ENCODE measurements at places on chromosomes 16 and 17.

GRCh38 chr17:81417049-81417878 is 22.0 kb downstream of the BAHCC1 start:
- no peak for DNase-seq

GRCh38 chr17:74737299-74738050 is 419 bp downstream of the RAB37 start:
- no peak for DNase-seq

DNA sequence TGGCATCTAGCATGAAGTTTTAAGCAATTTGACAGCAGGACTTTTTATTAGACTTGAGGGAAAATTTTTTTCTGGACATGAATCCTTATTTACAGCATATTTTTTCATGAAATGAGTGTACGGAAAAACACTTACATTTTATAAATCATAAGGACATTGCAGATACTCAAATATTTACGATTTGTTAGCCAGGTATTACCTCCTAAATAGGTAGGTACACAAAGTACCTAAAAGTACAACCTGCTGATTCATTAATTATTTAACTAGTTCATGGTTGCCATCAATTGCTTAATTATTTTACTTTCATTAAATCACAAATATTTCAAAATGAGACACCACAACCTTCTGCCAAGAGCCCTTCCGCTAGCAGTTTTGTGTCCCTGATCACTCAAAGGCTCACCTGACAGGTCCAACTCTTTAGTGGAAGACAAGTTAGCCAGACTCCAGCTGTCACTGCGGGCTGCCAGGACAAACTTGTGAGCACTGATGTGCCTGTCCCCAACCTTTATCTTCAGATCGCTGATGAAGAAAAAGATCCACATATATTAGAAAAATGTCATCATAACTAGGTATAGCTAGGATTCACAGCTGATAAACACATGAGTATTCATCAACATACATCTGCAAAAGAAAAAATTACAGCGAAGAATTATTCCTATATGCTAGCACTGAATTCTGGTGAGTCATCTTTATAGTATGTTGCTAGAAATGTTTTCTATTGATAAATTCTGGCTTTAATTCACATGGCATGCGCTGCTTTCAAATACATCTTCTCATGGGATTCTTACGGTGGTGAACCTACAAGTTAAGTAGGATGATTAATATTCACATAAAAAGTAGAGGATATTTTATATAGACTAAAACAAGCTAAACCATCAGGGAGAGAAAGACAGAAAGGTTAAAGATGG is 28.2 kb downstream of the ANKFY1 start:
- DNase-seq, result no peak

GRCh38 chr16:26664086-26664485 is 402.6 kb upstream of the C16orf82 start:
- DNase-seq, result no peak

- no peak for DNase-seq
Measured at GRCh38 chr17:6641247-6641863, 495 bp downstream of the TXNDC17 start.

- no peak for DNase-seq
Measured at GRCh38 chr16:67943619-67944504, at the start of gene LCAT. TSS of gene LCAT (minus strand) at chr16:67944120. CDS start at chr16:67944101, 19 bp downstream.

DNA sequence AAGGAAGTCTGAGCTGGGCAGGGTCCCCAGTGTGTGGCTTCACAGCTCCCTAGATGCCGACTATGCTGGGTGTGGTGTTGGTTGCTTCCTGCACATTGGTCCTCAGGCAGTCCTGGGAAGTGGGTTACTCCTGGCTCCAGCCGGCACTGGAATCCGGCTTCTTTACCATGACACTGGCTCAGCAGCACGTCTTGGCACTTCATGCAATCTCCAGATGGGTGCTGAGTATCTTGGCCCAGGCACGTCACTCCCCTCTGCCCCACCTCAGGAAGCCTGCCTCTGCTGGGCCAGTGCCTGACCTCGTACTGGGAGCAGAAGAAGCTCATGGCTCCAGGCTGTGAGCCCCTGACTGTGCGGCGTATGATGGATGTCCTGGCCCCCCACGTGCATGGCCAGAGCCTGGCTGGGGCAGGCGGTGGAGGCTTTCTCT is 24.5 kb downstream of the FCSK start:
- DNase-seq, result no peak

GRCh38 chr16:21526923-21527807 is 72.2 kb upstream of the METTL9 start:
- no peak for DNase-seq

DNA sequence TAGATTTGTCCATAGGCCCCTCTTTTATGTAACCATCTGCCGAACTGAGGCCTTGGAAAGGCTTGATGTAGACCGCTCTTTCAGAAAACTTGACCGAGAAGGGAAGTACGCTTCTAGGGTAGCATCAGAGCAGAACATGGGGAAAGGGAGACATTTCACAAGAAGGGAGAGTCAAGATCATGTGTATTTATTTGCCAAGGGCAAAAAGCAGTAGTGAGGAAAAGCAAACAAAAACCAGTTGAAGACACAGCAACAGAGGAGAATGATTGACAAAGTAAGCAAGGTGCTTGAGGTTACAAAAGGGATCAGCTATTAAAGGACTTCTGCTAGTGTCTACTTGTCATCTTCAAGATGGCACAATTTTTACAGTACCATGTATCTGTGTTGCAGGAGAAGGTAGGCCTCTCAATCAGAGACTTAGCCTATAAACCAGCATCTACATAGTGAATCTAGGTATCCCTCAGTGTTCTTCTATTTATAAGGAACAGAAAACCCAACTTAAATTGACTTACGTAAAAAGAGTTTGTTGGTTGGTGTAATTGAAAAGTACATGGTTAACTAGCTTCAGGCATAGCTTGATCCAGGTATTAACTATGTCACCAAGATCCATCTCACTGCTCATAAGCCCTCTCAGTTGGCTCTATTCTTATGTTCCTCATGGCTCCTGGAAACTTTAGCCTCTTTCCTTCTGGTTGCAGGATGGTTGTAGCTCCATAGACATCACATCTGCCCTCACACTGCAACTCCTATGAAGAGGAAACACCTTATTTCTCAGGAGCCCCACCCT is 288.4 kb downstream of the IRX3 start:
- no peak for DNase-seq

DNA sequence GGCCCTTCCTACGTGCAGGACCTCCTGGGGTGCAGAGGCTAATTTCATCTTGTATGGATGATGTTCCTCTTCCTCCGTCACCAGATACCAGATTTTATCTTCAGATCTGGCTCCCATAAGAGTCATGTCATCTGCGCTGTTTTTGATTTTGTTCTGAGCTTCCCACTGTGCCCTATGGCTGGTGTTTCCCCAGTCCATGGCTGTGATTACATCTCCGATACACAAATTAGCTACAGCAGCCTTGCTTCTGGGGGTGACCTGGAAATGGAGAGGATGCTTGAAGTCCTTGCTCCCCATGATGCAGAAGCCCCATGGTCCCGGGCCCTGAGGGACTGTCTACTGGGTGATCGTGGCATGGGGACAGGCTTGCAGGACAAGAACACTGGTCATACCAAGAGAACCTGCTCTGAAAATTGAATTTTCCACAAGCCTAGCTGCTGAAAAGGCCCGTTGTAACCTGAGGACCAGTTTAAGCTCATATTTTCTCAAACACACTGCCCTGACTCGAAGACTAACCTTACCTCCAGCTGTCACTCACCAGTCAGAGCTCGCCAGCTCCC is 69.0 kb downstream of the KCNJ12 start:
- no peak for DNase-seq

- DNase-seq, result no peak
Measured at GRCh38 chr16:77977339-77977738, 45.0 kb upstream of the CLEC3A start.

GRCh38 chr17:55283256-55283965 is 18.7 kb downstream of the HLF start:
- no peak for DNase-seq

DNA sequence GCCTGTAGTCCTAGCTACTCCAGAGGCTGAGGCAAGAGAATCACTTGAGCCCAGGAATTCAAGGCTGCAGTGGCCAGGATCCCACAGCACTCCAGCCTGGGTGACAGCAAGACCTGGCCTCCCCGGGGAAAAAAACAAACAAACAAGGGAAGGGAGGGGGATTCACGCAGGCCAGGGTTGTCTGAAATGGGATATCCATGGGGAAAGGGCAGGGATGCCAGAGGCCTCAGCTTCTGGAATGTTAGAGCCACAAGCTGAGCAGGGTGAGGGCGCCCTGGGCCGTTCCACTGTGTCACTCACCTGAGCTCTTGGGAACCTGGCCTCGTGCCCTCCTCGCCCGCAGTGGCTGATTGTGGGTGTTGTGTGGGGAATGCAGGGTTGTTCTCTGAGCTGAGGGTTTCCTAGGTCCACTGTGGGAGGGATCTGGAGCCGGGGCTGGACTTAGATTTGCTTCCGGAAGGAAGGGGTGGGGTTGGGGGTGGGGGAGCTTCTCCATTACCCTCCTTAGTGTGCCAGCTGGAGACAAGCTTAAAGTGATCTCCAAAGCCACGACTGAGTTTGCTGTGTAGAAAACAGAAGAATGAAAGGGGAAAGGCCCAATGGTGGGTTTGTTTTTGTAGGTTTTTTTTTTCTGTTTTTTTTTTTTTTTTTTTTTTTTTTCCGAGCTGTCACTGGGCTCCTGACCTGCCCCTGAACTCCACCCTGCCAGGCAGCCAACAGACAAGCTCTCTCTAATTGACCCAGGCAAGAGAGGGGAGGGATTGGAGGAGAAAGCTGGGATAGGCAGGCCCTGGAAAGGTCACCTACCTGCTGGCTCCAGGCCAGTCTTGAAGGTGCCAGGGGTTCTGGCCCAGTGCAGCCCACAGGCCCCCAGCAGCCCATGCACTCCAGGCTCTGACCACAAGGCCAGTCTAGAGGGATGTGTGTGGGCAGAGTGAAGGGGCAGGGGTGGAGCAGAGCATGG is at the start of gene SULT1A1:
SULT1A1 (minus strand) TSS at position 414 of the 964 bp plus-strand sequence. CDS start 1,189 bp downstream, outside the sequence.
- DNase-seq, result no peak

- no peak for DNase-seq
Measured at GRCh38 chr17:60168654-60169053, 18.9 kb downstream of the CA4 start.

DNA sequence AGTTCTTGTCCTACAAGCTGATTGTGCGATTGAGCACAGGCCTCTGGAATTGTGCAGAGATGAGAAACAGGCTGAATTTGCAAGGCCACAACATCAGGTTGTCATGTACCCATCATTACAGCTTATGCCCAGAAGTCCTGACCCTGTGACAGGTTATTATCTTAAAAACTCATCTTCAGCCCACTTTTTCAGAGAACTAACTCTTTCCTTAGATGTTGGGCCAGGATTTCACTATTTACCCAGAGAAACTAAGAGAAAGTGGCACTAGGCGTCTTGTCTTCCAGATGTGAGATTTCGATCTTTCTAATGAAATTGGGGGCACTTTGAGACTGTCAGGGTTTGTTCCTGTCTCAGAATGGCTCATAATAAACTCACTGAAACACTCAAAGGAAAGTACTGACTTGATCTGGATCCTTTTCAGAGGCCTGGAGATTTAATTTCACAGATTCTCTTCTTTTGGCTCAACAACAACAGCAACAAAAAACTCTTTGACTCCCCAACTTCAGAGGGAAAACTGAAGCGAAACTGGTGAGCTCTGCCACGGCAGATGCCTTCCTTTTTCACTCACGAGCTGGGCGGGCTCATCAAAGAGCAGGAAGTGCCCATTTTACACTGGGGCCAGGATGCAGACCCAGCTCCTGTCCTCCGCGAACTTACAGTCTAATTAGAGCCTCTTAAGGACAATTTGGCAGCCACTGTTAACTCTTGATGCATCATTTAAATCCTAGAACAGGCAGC is 17.7 kb upstream of the SLC12A3 start:
- no peak for DNase-seq

GRCh38 chr17:32988481-32989101 is 3.1 kb upstream of the SPACA3 start:
- DNase-seq, result no peak

GRCh38 chr16:50428116-50428515 is 59.3 kb upstream of the BRD7 start:
- no peak for DNase-seq

- DNase-seq, result no peak
Measured at GRCh38 chr17:39639566-39640458, 2.9 kb downstream of the STARD3 start.

DNA sequence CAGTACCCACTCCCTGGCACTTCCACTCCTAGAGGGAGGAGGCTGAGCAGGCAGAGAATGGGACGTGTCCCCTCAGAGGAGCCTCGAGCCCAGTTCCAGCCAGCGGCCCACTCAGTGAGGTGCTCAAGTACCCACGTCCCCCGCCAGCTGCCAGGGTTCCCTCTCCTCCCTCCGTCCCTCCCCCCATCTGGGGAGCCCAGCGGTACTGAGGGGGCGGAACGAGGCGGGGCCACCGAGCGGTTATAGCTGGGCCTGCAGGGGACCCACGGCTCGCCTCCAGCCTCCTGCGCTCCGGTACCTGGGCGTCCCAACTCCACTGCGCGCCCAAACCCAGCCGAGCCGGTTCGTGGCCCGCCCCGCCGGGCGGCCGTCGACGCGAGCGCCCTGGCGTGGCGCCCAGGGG is at the start of gene NPW:
NPW (plus strand) TSS at position 268 of the 403 bp plus-strand sequence.
- DNase-seq, result no peak

DNA sequence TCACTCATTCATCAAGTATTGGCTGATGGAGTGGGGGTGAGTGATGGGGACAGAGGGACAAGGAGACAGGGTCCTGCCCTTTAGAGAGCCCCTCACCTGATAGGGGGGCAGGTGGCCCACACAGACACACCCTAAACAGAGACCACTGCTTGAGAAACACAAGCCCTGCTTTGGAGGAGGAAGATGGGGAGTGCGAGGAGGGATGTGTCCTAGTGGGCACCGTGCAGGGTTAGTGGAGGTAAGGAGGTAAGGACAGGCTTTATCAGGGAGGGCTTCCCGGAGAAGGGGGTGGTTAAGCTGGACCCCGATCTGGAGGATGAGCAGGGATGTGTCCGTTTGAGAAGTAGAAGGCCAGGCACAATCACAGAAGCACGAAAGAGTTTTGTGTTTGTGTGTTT is 8.2 kb upstream of the SMTNL2 start:
- no peak for DNase-seq

DNA sequence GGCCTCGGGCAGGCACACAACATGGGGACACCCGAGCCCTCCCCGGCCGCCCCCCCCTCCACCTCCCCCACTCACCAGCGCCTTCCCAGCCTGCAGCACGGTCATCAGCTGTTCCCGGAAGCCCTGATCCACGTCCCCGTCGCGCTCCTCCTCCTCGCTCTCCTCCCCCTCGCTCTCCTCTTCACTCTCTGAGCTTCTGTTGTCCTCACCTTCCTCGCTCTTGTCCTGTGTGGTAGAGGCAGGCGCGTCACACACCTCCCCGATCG is 10.3 kb downstream of the MYBBP1A start:
- no peak for DNase-seq

DNA sequence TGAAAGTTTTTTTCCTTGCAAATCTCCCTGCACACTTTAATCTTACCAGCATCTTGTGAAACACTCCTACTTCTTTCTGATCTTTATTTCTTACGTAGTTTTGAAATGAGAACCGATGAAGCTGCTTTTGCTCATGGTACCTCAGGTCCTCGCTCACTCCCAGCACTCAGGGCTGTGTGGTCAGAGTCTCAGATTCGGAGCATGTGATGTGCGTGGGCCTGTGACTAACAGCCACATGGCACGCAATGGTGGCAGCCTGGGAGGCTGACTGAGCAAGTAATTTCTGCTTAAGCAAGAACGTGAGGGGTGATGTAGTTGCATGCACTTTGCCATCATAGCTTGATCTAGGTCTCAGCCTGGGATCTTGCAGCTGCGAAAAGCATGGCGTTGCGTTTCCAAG is 624.3 kb downstream of the MAF start:
- DNase-seq, result no peak

GRCh38 chr17:16922386-16923096 is 49.4 kb downstream of the TNFRSF13B start:
- DNase-seq, result no peak

- DNase-seq, result no peak
Measured at GRCh38 chr17:835263-835662, 53.1 kb downstream of the MRM3 start.
